Mesothelial cell of epicardium (in vitro differentiated cells): ENCODE measurements at places on chromosomes 4 and X. TPM values are rescaled to one million over a fixed set of nuclear protein-coding genes. Genes with fewer than 3 reads are reported as not detected.

- DNase-seq, result no peak
Measured at GRCh38 chr4:12615822-12616221, 868.3 kb downstream of the RAB28 start.

- DNase-seq, result no peak
Measured at GRCh38 chrX:17375367-17375636, 302 bp downstream of the NHS start.

DNA sequence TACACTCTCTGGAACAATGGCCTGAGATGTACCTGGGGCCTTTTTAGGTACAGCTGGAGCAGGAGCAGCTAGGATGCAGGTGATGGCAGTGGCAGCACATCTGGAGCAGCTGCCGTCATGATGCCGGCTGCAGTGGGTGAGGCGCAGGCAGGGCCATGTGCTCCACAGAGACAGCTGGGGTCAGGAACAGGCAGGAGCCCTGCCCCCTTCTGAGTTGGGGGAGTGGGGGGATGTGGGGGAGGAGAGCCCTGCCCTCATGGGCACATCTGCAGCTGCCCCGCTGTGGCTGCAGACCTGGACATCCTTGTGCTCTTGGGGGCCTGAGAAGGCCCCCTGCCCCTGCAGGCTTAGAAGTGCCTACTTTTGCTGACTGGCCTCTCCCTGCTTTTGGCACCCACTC is 352.8 kb upstream of the PABPC5 start:
- no peak for DNase-seq

- no peak for DNase-seq
Measured at GRCh38 chr4:26622913-26623312, 39.0 kb downstream of the TBC1D19 start.

DNA sequence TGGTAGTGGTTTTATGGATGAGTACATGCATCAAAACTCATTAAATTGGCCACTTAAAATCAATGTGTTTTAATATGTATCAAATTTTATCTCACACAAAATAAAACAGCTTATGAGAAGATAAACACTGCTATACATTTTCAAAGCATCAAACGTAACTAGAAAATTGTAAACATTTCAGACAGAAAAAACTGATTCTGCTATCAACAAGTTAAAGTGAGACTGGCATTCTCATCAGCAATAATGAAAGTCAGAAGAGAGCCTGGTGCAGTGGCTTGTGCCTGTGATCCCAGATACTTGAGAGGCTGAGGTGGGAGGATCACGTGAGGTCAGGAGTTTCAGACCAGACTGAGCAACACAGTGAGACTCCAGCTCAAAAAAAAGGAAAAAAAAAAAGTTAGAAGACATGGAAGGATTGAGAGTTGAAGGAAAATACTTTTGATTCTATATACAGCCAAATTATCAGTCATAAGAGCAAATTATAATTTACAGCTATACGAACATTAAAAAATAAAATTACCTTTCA is 2.9 kb downstream of the TBCK start:
- no peak for DNase-seq

GRCh38 chrX:133333154-133333750 is 82.0 kb downstream of the GPC4 start:
- DNase-seq, result no peak

The ENPEP gene
- 11.9 to 15.3 TPM (median 13.4 TPM) in 3 replicates for total RNA-seq

The FAM47E gene
- total RNA-seq, result 1.2 to 2.6 TPM (median 2.3 TPM) in 3 replicates

DNA sequence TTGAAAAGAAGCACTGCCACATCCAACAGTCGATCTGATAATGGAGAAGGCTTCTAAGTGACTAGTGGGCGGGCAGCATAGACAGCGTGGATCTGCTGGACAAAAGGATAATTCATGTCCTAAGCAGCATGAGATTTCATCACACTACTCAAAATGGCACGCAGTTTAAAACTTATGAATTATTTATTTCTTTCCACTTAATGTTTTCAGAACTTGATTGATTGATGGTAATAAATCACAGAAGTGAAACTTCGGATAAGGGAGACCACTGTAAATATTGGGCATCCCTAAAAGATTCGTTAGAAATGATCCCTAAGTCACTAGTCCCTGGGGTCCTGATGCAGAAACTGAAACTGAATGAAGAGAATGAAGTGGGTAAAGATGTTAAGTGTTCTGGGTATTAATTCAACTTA is 93.0 kb upstream of the ANK2 start:
- no peak for DNase-seq

The PRPS2 gene
- total RNA-seq, result 12.6 to 15.9 TPM (median 14.3 TPM) in 3 replicates

The PGM2 gene
- 16.8 to 20.0 TPM (median 19.2 TPM) in 3 replicates for total RNA-seq

- DNase-seq, result no peak
Measured at GRCh38 chr4:154566639-154567204, 3.9 kb downstream of the FGB start.
